ENCODE measurements at places on chromosomes 4 and X.
A peak's percentile ranks its signal among the peaks of the same experiment; 100 is the strongest.

DNA sequence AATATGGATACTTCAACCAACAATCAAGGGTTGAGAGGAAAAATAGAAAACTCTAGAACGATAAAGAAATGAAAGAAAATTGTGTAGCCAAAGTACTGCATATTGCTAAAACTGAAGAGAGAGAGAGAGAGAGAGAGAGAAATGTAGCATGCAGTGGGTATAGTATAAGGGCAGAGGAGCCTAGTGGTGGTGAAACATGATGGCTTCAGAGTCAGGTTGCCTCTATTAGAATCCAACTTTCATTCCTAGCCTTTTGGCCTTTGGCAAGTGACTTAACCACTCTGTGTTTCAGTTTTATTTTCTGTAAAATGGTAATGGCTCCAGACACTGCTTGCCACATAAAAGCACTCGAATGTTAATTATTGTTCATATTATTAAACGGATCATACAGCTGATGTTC is 71.2 kb upstream of the NAF1 start:
- ATAC-seq, result no peak

- ATAC-seq, result no peak
These were observed 11.7 kb downstream of the MORF4L2 start for GRCh38 chrX:103674531-103675454.

- ATAC-seq, result no peak
These were observed 21.2 kb upstream of the SLC25A31 start for GRCh38 chr4:127708985-127709384.

- no peak for ATAC-seq
These were observed 431 bp downstream of the C4orf50 start for GRCh38 chr4:6017800-6018199.

- ATAC-seq, result no peak
These were observed 118.0 kb downstream of the SHISA3 start for GRCh38 chr4:42515156-42515884.

GRCh38 chr4:101813604-101814003 is 23.1 kb downstream of the BANK1 start:
- ATAC-seq, result peak; percentile 100

DNA sequence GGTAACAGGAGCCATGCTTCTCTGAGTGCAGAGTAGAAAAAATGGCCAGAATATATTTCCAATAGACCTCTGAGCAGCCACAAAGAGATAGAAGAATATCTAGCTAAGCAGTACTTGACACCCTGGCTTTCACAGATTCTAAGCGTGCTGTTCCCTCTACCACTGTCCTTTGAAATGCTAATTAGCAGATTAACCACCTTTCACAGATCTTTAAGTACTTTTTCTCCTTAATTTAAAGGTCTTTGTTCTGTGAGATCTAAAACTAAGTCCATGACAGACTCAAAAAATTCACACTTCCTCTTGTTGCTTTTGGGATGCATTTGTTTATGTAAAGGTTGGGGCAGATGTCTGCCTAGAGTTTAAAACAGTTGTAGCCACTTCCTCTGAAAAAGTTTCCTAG is 28.3 kb upstream of the MAGEC2 start:
- no peak for ATAC-seq

GRCh38 chrX:70664726-70665125 is 220.1 kb downstream of the DLG3 start:
- ATAC-seq, result no peak

DNA sequence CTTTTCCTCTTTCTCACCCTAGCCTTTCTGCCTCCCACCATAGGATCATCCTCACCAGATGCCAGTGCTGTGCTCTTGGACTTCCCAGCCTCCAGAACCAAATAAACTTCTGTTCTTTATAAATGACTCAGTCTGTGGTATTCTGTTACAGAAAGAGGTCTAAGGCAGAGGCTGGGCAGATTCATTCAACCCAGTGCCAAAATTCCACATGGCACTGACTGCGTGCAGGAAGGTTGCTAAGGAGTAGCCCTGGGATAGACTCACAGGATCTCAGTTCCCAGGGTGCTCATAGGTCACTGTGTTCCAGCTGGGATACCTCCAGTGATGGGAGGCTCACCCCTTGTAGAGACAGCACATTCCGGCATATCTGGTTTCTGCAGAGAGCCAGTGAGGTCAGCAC is 22.0 kb downstream of the SORCS2 start:
- no peak for ATAC-seq

- no peak for ATAC-seq
These were observed 8.0 kb upstream of the RPL34 start for GRCh38 chr4:108612365-108612764.

DNA sequence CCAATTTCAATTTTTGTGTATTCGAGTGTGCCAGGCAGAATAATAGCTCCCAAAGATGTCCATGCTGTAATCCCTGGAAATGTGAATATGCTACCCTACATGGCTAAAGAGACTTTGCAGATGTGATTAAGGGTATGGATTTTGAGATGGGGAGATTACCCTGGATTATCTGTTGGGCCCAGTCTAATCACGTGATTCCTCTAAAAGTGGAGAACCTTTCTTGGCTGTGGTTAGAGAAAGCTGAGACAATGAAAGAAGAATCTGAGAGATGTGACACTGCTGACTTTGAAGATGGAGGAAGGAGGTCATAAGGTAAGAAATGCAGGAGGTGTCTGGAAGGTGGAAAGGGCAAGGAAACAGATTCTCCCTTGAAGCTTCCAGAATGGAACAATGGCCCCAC is 503.5 kb upstream of the PITX2 start:
- ATAC-seq, result no peak

- ATAC-seq, result no peak
These were observed 2.3 kb upstream of the RNF212 start for GRCh38 chr4:1115528-1116293.

- ATAC-seq, result no peak
These were observed 8.7 kb downstream of the SMIM10 start for GRCh38 chrX:134999469-134999868.

DNA sequence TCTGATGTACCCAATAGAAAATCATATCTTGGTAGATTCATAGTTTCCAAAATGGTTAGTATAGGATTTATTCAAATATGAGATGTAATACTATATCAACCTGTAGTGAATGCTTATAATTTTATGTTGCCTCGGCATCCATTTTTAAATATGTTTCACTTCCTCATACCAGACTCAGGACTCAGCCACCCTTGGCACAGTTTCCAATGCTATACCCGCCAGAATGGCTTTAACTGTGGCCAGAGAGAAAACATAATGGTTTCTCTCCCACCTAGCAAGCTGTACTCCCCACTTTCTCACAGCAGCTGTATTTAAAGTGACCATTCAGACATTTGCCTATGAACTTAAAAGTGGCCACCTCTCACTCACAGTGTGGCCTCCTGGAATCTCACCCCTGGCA is 466.6 kb upstream of the PABPC4L start:
- ATAC-seq, result no peak

DNA sequence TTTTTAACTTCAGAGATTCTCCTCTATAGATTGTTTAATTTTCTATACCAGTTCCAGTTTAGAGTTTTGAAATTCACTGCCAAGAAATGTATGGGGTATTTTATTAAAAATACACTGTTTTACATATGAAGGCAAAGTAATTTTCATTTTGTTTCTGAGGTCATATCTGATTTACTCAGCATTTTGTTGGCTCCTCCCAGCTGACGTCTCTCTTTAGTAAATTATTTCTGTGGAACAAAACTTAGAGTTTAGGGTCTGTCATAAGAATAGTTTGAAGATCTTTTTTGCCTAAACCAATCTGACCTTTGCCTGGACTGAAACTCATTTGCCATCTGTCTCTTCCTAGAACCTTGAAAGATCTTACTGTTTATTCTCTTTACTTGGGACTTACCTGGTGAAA is 16.9 kb downstream of the FNIP2 start:
- ATAC-seq, result no peak

DNA sequence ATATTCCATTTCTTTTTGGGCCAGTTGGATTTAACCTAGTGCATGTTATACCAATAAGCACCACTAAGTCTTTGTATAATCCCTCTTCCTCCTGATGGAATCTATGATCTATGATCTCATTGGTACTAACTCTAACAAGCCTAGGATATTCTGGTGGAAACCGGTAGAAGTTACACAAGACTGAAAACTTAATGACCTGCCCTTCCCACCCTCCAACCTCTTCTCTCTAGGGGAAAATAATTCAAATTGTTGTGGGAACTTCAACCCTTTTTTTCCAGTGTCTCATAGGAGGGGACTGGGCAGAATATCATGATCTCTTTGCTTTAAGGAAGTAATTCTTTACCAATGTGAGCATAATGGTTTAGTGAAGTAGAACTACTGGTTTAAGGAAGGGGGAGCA is 289.5 kb upstream of the BOD1L1 start:
- no peak for ATAC-seq

DNA sequence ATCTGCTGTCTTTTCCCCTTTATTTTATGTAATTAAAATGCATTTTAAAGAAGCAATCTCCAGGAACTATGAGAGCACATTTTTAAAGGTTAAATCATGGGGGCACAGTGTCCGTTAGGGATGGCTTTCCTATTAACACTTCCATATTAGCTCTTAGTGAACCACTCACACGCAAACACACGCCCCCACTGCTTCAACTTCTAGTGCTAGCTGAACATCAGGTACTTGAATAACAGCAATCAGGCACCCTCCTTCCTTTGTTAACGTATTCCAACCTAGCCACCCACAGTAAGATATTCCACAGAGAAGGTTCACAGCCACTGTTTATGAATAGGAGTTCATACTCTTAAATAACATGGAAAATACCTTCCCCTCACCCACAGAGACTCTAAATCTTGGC is 9.3 kb downstream of the TMEM255A start:
- ATAC-seq, result no peak

DNA sequence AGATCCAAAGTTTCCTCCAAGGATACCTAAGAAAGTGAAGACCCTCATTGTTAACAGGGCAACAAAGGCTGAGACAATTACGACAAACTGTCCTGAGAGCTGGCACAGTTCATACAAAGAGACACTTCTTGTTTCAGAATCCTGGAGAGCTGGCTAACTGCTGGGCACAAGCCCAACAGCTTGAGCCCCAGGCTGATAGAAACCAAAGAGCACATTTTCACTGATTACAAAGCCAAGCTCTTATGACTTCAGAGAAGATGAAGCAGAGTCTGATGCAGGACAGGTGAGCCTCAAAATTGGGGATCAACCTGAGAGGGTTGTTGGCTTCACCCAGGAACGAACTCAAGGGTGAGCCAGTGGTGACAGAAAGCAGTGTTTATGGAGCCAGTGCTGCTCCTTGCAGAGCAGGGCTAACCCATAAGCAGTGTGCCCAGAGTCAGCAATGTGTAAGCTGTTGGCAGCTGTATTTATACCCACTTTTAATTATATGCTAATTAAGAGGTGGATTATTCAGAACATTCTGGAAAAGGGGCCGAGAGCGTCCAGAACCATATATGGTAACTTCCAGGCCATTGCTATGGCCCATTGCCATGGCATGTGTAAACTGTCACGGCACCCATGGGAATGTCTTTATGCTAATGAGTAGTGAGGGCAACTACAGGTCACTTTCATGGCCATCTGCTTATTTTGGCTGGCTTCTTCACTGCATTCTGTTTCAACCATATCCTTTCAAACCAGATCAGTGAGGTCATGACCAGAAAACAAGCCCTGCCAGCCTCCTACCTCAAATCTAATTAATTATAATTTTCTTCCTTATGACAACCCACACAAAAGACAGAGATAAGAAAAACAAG is 183.7 kb downstream of the EVC2 start:
- no peak for ATAC-seq

DNA sequence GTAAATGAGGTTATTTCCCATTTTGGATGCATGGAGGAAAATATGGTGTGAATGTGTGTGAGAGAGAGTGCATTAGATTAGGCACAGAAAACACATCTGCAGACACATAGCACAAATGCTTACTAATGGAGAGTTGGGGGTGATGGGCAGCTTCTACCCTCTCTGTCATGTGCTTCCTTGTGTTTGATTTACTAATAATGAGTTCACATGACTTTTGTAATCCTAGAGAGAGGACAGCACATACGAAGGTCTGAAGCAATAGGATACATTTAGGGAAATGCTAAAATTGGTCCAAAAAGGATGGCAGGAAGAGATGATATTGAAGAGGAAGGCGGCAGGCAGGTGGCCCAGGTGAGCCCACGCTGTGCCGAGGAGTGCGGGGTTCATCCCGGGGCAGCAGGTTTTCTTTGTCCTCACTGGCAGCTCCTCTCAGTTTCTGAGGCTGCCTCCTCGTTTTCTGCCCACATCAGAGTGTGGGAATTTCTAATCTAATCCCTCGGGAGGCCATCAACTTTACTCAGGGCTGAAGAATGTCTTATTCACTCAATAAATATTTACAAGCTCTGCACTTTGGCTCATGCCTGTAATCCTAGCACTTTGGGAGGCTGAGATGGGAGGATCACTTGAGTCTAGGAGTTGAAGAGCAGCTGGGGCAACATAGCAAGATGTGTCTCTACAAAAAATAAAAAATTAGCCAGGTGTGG is 15.9 kb upstream of the MAP9 start:
- no peak for ATAC-seq

- no peak for ATAC-seq
These were observed 64.4 kb downstream of the RPS3A start for GRCh38 chr4:151163855-151164254.

GRCh38 chr4:72568959-72569718 is at the start of gene ADAMTS3:
ADAMTS3 (minus strand) TSS chr4:72569221; CDS start chr4:72568762, 459 bp downstream.
- peak; percentile 22 for ATAC-seq

GRCh38 chrX:120242813-120243212 is 7.8 kb upstream of the ZBTB33 start:
- no peak for ATAC-seq
